Osteocyte (in vitro differentiated cells): ENCODE measurements at places on chromosomes 5 and 9. TPM values are rescaled to one million over a fixed set of nuclear protein-coding genes. Genes with fewer than 3 reads are reported as not detected.

MTX3 gene
- 12.7 and 14.2 TPM in 2 replicates for total RNA-seq

NTNG2 gene
- total RNA-seq, result 6.2 and 6.7 TPM in 2 replicates

LCN9 gene
- total RNA-seq, result not detected in 2 replicates

STPG3 gene
- total RNA-seq, result 0.50 and 0.78 TPM in 2 replicates

FGD3 gene
- total RNA-seq, result not detected in 2 replicates

- H3K27ac ChIP-seq, result no peak overlapping the region
- H3K27me3 ChIP-seq, result no peaks in the 10 kb centered on the region
- no peak overlapping the region for H3K4me3 ChIP-seq
- no peak for DNase-seq
These were observed 260.3 kb upstream of the CDH10 start for GRCh38 chr5:24904981-24905517.

DNA sequence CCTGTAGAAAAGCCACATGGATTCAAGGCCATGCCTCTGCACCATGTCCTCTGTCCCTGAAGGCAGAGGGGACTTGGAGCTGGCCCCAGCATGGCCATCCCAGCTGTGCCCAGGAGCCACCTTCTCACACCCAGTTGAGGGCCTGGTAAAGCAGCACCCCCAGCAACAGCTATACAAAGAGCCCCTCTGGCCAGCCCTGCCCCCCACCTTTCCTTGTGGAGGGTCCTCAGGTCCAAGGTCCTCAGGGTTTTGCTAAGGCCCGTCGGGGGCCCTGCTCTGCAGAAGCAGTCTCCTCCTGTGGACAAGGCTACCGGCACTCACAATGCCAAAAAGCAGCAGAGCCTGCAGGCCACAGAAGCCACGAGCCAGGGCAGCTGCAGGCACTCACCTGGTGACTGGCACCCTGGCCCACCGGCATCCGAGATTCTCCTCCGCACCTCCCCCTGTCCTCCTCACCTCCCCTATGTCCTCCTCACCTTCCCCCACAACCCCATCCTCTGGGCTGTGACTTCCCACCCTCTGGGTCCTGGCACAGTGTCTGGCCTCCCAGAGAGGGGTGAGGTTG is 39.9 kb upstream of the LPCAT1 start:
- H3K36me3 ChIP-seq, result no peaks in the 10 kb centered on the region
- H3K4me3 ChIP-seq, result no peak overlapping the region
- peaks cover 27% of the 10 kb centered on the region for H3K4me1 ChIP-seq

GRCh38 chr5:139903795-139904565 is 108.4 kb downstream of the PSD2 start:
- peak overlapping the region; percentile 62 for H3K4me3 ChIP-seq
- peaks cover 6% of the 10 kb centered on the region for H3K4me1 ChIP-seq
- H3K27ac ChIP-seq, result no peak overlapping the region
- H3K36me3 ChIP-seq, result no peaks in the 10 kb centered on the region
- DNase-seq, result no peak
- peaks cover 48% of the 10 kb centered on the region for H3K27me3 ChIP-seq

- H3K36me3 ChIP-seq, result peaks cover 9% of the 10 kb centered on the region
- H3K4me1 ChIP-seq, result peaks cover 3% of the 10 kb centered on the region
- no peaks in the 10 kb centered on the region for H3K27me3 ChIP-seq
- DNase-seq, result no peak
These were observed 56.1 kb upstream of the GLRX start for GRCh38 chr5:95878417-95879323.

DNA sequence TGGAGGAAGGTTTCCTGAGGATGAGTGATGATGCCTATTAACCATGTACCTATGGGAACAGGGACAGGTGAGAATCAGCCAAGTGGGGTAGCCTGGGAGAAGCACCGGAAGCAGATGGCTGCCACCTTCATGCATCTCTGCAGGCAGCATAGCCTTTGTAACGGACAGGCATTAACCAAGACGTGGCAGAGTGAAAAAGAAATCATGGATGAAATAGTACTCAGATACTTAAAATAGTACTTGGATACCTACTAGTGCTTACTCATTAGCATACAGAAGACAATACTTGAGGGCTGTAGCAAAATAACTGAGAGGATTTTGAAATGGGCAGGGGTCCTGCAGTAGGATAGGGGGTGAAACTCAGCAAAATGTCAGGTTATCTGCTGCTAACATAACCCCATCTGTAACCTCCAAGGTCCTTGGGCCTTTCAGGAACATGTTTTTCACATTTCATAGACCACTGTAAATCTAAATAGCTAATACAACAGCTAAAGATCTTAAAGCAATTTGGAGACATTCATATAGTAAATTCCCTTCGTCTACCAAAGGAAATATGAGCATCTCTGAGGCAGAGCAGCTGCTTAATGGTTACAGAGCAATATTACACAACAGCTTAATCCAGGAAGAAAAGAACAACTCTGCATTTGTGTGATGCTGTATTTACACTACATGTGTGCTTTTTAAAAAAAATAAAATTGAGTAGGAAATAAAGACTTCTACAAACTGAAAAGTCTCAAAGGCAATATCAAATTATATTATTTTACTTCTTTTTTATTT is 154.3 kb downstream of the NFIB start:
- peaks cover 6% of the 10 kb centered on the region for H3K4me1 ChIP-seq
- H3K27me3 ChIP-seq, result no peaks in the 10 kb centered on the region
- no peak for DNase-seq
- no peak overlapping the region for H3K27ac ChIP-seq
- H3K4me3 ChIP-seq, result no peak overlapping the region

GRCh38 chr5:147530530-147531389 is 20.9 kb upstream of the DPYSL3 start:
- DNase-seq, result no peak
- H3K4me3 ChIP-seq, result no peak overlapping the region
- peak overlapping the region; percentile 87 for H3K27ac ChIP-seq
- no peaks in the 10 kb centered on the region for H3K36me3 ChIP-seq
- no peaks in the 10 kb centered on the region for H3K27me3 ChIP-seq
- peaks cover 36% of the 10 kb centered on the region for H3K4me1 ChIP-seq

GRCh38 chr9:119175581-119175980 is 193.7 kb downstream of the BRINP1 start:
- H3K27me3 ChIP-seq, result no peaks in the 10 kb centered on the region
- H3K27ac ChIP-seq, result no peak overlapping the region
- no peaks in the 10 kb centered on the region for H3K36me3 ChIP-seq
- no peak overlapping the region for H3K4me3 ChIP-seq
- H3K4me1 ChIP-seq, result no peaks in the 10 kb centered on the region

GRCh38 chr5:137589185-137589584 is 90.1 kb upstream of the SPOCK1 start:
- no peaks in the 10 kb centered on the region for H3K4me1 ChIP-seq
- H3K4me3 ChIP-seq, result no peak overlapping the region
- no peak for DNase-seq
- H3K27me3 ChIP-seq, result peaks cover 58% of the 10 kb centered on the region
- H3K27ac ChIP-seq, result no peak overlapping the region

DNA sequence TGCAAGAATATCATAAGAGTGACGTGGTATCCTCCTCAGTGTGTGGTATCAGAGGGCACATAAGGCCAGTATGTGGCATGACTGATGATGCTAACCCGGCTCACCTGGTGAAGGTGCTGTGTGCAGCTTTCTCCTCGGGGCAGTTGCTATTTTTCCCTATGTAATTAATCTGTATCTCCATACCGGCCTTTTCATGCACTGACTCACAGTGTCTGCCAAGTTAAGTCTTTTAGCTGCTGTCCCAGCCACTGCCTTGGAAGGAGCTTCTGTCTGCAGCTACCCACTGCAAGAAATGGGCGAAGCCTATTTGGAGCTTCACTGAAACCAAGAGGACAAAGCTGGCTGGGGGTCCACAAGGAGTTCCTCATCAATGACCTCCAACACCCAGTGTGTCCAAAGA is 46.0 kb downstream of the NXNL2 start:
- no peaks in the 10 kb centered on the region for H3K27me3 ChIP-seq
- no peak overlapping the region for H3K4me3 ChIP-seq
- peaks cover under 1% of the 10 kb centered on the region for H3K36me3 ChIP-seq
- peak; percentile 36 for DNase-seq
- no peak overlapping the region for H3K27ac ChIP-seq

DNA sequence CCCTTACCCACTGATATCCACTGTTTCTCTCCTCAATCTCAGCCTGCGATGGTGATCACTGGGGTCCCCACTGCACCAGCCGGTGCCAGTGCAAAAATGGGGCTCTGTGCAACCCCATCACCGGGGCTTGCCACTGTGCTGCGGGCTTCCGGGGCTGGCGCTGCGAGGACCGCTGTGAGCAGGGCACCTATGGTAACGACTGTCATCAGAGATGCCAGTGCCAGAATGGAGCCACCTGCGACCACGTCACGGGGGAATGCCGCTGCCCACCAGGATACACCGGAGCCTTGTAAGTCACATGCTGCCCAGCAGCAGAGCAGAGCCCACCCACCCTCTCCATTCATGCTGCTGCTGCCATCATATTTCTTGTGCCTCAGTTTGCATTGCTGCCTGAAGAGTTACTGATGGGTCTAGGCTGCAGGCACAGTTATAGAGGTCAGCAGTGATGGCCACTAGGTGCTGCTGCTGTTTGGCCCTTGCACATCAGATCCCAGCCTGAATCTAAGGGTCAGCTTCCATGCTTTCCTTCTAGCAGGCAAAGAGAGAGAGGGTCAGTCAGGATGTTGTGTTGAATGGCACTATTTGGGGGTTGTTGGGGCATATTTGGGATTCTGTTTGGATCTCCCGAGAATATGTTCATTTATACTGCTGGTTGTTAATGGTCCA is 106.0 kb downstream of the MEGF10 start:
- H3K4me1 ChIP-seq, result peaks cover 24% of the 10 kb centered on the region
- no peak for DNase-seq
- no peak overlapping the region for H3K4me3 ChIP-seq
